ENCODE measurements at places on chromosomes 3 and 15. TPM values are rescaled to one million over a fixed set of nuclear protein-coding genes. Genes with fewer than 3 reads are reported as not detected.

DNA sequence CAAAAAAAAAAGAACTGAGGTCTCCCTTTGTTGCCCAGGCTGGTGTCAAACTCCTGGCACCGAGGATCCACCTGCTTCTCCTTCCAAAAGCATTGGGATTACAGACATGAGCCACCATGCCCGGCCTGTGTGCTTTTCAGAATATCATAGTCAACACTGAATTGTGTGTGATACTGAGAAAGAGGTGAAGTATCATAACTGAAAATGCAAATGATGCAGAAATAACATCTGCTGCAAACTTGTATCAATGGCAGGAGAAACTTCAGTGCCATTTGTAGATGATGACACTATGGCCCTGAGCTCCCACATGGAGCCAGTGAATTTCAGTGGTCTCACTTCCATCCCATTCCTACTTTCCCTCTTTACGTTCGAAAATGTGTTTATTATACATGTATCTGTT is 21.9 kb downstream of the IL12A start:
- H3K36me3 ChIP-seq, result no peaks in the 10 kb centered on the region
- DNase-seq, result no peak
- no peaks in the 10 kb centered on the region for H3K4me1 ChIP-seq
- no peak overlapping the region for H3K4me3 ChIP-seq
- no peaks in the 10 kb centered on the region for H3K27me3 ChIP-seq
- no peak overlapping the region for H3K27ac ChIP-seq

DNA sequence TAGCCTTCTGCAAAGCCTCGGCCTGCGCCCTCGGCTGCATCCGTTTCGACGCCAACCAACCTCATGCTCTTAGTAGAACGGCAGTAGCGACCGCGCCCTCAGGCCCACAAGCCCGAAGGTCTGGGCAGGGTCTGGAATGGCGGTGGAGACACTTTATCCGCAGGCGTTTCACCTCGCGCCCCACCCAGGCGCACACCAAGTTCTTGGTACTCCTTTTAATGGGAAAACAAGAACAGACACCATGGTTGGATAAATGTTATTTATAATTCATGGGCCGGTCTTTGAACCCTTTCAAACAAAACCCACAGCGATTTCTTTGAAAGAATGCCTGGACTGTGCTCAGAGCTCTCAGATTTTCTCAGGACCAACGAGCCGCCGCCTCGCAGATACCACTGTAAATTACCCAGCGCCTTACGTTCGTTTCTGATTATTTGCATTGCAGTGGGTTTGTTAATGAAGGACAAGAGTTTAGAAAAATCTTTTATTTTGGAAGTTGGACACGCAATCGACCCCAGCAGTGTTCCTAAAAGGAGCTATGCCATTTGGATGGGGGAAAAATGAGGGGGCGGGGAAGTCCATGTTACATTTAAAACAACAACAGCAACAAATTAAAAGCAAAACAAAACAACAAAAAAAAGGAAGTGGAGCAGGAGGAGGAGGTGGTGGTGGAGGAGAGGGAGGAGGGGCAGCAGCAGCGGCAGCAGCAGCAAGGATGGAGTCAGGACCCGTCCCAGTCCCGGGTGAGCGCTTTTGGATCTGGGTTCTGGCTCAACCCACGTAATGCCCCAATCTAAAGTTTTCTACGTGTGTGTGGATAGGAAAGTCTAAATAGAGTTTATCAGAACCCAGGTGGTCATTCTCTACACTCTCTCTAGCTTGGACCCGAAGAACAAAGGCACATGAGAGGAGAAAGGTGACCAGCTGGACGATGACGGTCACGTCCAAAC is 993 bp upstream of the ISL2 start:
- no peak overlapping the region for H3K27ac ChIP-seq
- no peak for DNase-seq
- peaks cover 36% of the 10 kb centered on the region for H3K4me1 ChIP-seq
- H3K4me3 ChIP-seq, result peak overlapping the region; percentile 36
- H3K27me3 ChIP-seq, result peaks cover 48% of the 10 kb centered on the region

BNC1 gene
- 0.31 TPM for total RNA-seq

DNA sequence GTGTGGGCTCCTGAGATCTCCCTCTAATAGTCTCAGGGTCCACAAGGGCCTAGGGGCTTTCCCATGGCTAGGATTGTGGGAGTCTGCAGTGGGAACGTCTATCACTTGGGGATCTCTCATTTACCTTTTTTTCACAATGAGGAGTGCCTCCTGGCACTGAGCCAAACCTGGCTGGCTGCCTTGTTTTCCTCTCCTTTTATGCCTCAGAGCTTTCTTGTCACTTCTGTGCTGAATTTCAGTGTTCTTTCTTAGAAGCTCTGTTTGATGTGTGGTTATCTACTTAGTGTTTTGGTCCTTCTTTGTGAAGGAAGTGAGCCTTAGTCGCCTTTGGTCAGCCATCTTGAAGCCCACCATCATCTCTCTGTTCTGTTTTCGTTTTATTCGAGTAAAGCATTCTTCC is 33.9 kb downstream of the DOCK3 start:
- H3K36me3 ChIP-seq, result no peaks in the 10 kb centered on the region
- H3K4me3 ChIP-seq, result no peak overlapping the region
- no peak overlapping the region for H3K27ac ChIP-seq
- H3K27me3 ChIP-seq, result no peaks in the 10 kb centered on the region

CCNB2 gene
- 1.7 TPM for total RNA-seq

- no peak for DNase-seq
- no peak overlapping the region for H3K4me3 ChIP-seq
- no peaks in the 10 kb centered on the region for H3K4me1 ChIP-seq
- H3K27ac ChIP-seq, result no peak overlapping the region
These were observed 33.9 kb upstream of the MEX3B start for GRCh38 chr15:82079736-82080135.

TUBGCP4 gene
- total RNA-seq, result 5.2 TPM

GRCh38 chr15:63172851-63173451 is 15.7 kb upstream of the RPS27L start:
- no peaks in the 10 kb centered on the region for H3K27me3 ChIP-seq
- no peak overlapping the region for H3K4me3 ChIP-seq
- H3K4me1 ChIP-seq, result no peaks in the 10 kb centered on the region
- H3K36me3 ChIP-seq, result no peaks in the 10 kb centered on the region
- no peak for DNase-seq

PIGZ gene
- 6.5 TPM for total RNA-seq

GRCh38 chr3:291646-292436 is 95.3 kb downstream of the CHL1 start:
- H3K27ac ChIP-seq, result no peak overlapping the region
- no peaks in the 10 kb centered on the region for H3K36me3 ChIP-seq
- DNase-seq, result no peak
- H3K4me3 ChIP-seq, result no peak overlapping the region
- no peaks in the 10 kb centered on the region for H3K4me1 ChIP-seq

DNA sequence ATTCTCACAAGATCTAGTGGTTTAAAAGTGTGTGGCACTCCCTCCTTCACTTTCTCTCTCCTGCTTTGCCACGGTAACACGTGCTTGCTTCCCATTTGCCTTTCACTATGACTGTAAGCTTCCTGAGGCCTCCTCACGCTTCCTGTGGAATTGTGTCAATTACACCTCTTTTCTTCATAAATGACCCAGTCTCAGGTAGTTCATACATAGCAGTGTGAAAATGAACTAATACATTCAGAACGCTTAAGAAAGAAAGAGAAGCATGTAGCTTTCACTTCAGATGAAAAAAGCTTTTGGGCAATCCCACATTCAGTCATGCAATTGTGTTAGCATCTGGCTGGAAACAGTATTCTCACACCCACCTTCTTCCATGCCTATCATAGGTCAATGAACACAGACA is 24.4 kb downstream of the P3H2 start:
- DNase-seq, result no peak
- no peak overlapping the region for H3K4me3 ChIP-seq
- H3K27me3 ChIP-seq, result no peaks in the 10 kb centered on the region
- H3K36me3 ChIP-seq, result no peaks in the 10 kb centered on the region

FHIT gene
- 15.0 TPM for total RNA-seq

NR2F2 gene
- 64.7 TPM for total RNA-seq

GRCh38 chr3:184656458-184656828 is 55.4 kb downstream of the MAGEF1 start:
- H3K27ac ChIP-seq, result no peak overlapping the region
- H3K4me1 ChIP-seq, result no peaks in the 10 kb centered on the region
- H3K27me3 ChIP-seq, result no peaks in the 10 kb centered on the region
- no peaks in the 10 kb centered on the region for H3K36me3 ChIP-seq
- no peak for DNase-seq

- no peaks in the 10 kb centered on the region for H3K36me3 ChIP-seq
- H3K4me1 ChIP-seq, result no peaks in the 10 kb centered on the region
- DNase-seq, result no peak
- no peak overlapping the region for H3K4me3 ChIP-seq
These were observed 594.8 kb downstream of the NTRK3 start for GRCh38 chr15:87661454-87662355.

GRCh38 chr3:14369675-14370669 is 32.4 kb upstream of the SLC6A6 start:
- H3K36me3 ChIP-seq, result no peaks in the 10 kb centered on the region
- peak overlapping the region; percentile 71 for H3K27ac ChIP-seq
- no peak overlapping the region for H3K4me3 ChIP-seq
- no peaks in the 10 kb centered on the region for H3K27me3 ChIP-seq
- peaks cover 26% of the 10 kb centered on the region for H3K4me1 ChIP-seq

DNA sequence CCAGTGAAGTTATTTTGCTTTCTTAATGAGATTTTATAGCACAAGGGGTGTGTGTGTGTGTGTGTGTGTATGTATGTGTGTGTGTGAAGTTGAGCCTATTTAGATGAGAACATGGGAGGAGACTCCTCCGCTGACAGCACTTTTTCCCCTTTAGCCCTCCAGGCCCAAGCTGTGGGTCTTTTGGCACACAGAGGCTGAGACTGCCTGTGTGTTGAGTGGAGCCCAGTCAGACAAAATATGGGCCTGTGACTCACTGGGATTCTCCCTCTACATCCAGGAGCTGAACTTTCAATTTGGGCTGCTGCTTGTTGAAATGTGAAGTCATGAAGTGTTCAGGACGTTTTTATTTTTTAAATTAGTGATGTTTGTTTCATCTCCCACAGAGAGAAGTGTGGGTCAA is 108.0 kb downstream of the MFSD1 start:
- H3K36me3 ChIP-seq, result no peaks in the 10 kb centered on the region
- DNase-seq, result no peak
- no peaks in the 10 kb centered on the region for H3K27me3 ChIP-seq
- no peak overlapping the region for H3K27ac ChIP-seq
- no peak overlapping the region for H3K4me3 ChIP-seq
- H3K4me1 ChIP-seq, result no peaks in the 10 kb centered on the region

DNA sequence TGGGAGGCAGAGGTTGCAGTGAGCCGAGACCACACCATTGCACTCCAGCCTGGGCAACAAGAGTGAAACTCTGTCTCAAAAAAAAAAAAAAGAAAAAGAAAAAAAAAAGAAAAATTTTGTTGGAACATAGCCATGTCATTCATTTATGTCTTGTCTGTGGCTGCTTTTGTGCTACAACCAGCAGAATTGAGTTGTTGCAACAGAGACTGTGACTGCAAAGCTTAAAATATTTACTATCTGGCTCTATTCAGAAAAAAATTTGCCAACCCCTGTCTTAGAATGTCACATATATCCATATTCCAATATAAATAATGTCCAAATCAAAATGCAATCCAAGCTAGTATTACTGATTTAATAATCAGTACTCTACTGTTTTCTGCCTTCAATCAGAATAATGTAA is 25.1 kb downstream of the CD80 start:
- H3K4me1 ChIP-seq, result no peaks in the 10 kb centered on the region
- no peaks in the 10 kb centered on the region for H3K27me3 ChIP-seq
- H3K36me3 ChIP-seq, result no peaks in the 10 kb centered on the region
- no peak overlapping the region for H3K4me3 ChIP-seq

GRCh38 chr3:13553686-13554085 is 4.8 kb downstream of the FBLN2 start:
- no peak for DNase-seq

DNA sequence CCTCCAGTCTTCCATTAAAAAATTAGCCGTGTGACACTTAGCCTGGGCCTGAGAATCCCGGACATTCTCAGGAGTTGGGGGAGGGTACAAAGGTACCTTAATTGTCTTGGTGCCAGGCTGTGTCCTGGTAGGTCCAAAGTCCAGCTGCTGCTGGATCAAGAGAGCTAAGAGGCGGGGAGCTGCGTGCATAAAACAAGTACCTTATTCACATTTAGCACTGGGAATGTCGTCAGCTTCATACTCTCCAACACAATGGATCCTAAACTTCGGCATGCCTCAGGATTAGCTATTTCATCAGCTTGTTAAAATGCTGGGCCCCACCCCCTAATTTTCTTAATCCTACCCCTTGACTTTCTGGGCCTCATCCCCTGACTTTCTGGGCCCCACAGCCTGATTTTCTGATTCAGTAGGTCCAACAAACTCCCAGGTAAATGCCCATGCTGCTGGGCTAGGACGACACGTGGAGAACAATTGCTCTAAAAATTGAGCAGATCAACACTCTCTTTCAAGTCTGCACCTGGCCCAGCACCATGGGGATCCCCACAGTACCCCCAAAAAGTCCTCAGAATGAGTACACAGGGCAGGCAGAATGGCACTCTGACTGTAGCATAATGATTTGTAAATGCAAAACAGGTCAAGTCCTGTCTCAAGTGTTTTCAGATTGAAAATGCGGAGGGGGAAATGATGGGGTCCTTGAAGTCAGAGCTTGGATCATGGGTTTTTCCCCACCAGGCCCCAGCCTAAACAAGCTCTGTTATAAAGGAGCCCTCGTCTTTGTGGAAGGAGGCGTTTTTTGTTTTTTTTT is 5.6 kb upstream of the AEN start:
- H3K27ac ChIP-seq, result no peak overlapping the region
- no peaks in the 10 kb centered on the region for H3K4me1 ChIP-seq
- H3K27me3 ChIP-seq, result no peaks in the 10 kb centered on the region
- no peaks in the 10 kb centered on the region for H3K36me3 ChIP-seq

LARP6 gene
- total RNA-seq, result 3.8 TPM

SERPINI2 gene
- 0.67 TPM for total RNA-seq

- no peak overlapping the region for H3K4me3 ChIP-seq
- H3K4me1 ChIP-seq, result no peaks in the 10 kb centered on the region
- no peak for DNase-seq
- H3K36me3 ChIP-seq, result no peaks in the 10 kb centered on the region
These were observed 61.7 kb downstream of the SCN11A start for GRCh38 chr3:38989917-38990510.

GRCh38 chr3:5047764-5048419 is 68.7 kb downstream of the BHLHE40 start:
- no peak overlapping the region for H3K4me3 ChIP-seq
- DNase-seq, result no peak
- H3K27ac ChIP-seq, result no peak overlapping the region
- H3K36me3 ChIP-seq, result no peaks in the 10 kb centered on the region
- no peaks in the 10 kb centered on the region for H3K27me3 ChIP-seq

CEMIP gene
- 3.3 TPM for total RNA-seq

LYZL4 gene
- total RNA-seq, result not detected

- H3K4me1 ChIP-seq, result peaks cover 6% of the 10 kb centered on the region
- no peak overlapping the region for H3K27ac ChIP-seq
- H3K4me3 ChIP-seq, result no peak overlapping the region
- no peaks in the 10 kb centered on the region for H3K36me3 ChIP-seq
These were observed 300.0 kb upstream of the TPM1 start for GRCh38 chr15:62742409-62743171.

All from upper lobe of left lung (tissue), 6 donors.